GM13977 (cell line): ENCODE measurements at places on chromosomes 2 and 18.

DNA sequence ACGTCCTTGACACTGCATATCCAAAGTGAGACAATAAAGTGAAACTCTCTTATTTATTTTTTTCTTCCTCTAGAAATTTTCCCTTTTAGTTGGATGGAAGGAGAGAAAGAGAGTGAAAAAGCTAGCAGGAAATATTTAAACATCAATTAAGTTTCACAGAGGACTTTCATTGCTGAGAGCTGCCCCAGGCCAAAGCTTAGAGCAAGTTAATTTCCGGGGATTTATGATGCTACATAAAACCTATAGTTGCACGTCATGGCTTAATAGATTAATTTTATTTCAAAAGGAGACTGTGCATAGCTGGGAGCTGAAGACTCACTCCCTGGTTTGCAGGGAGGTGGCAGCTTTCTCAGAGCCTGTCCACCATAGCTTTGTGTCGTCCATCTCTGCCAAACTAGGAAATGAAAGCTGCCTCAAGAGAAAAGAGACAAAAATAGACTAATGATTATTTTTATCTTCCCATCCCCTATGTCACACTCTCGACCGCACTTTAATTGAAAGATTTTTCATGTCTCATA is 323.3 kb upstream of the RAB6C start:
- no peak for DNase-seq

- no peak for DNase-seq
These were observed 44.7 kb downstream of the MARCO start for GRCh38 chr2:118986738-118987137.

GRCh38 chr2:68849579-68850030 is 21.6 kb downstream of the BMP10 start:
- no peak for DNase-seq

GRCh38 chr2:70181363-70181956 is 9.4 kb downstream of the C2orf42 start:
- DNase-seq = no peak

DNA sequence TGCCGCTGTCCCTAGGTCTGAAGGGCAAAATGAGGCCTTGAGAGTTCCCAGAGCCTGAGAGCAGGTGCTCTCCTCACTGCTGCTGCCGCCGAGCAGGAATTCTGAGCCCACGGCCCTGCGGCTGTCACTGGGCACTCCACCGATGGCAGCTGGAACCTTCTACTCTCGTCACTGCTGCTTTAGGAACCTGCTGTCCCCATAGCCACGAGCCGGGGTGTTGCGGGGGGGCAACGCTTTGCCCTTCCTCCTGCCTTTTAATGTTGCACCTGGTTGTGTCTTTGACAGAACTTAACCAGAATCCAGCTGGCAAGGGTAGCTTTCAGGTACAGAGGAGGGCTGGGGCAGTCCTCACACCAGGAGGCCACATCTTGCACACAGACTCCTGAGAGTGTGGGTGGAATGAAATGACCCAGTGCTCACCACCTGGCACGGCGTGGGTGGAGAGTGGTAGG is 32.3 kb downstream of the NCK2 start:
- no peak for DNase-seq

DNA sequence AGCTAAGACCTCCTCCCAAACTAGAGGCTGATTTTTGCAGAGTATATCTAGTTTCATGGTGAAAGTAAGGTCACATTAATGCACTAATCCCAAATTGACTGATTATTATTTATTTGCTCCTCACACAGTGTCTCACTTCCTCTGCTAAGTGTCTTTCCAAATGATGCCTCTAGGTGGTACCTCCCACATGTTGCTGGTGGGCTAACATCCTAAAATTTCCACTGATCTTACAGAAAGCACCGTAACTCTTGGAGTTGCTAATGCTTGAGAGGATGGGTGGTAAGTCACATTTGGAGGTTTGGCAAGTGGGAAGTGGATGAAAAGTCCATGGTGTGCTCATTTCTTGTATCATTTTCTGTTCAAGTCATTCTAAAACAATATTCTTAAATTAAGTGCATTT is 428.7 kb upstream of the GYPC start:
- DNase-seq = no peak

- DNase-seq = no peak
These were observed 16.2 kb downstream of the PSTPIP2 start for GRCh38 chr18:46055838-46056230.

GRCh38 chr2:96591054-96591453 is 47.1 kb downstream of the KANSL3 start:
- DNase-seq = no peak

DNA sequence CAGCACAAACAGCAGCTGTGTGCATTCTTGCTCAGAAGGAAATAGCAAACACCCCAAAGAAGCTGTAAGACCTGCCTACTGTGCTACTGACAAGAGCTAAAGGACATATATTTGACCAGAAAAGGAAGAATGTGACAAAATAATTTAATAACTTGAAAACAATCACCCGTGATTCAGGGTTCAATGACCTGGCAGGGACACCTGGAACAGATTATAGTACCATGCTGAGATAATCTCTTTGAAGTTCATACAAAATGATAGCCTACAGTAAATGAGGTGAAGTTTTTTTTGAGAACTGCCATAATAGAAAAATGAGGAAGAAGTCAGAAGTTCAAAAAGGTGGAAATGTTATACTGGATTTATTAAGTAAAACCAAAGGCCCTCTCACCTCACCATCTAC is 324.8 kb upstream of the GULP1 start:
- DNase-seq = no peak

DNA sequence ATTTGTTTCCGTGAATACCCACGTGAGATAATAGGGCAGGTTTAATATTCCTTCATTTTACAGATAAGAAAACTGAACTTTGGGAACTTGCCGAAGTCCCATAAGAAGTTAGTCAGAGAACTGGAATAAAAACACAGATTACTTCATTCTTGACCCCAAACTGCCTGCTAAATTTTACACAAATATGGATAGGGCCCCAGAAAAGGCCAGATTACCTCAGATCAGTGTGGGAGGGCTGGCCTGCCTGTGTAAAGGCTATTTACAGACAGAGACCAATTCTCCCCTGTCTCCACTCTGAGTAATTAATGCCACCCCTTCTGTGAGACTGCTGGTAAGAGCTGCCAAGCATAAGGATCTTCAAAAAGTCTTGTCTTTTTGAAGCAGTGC is 139.2 kb downstream of the MGAT5 start:
- DNase-seq = no peak

DNA sequence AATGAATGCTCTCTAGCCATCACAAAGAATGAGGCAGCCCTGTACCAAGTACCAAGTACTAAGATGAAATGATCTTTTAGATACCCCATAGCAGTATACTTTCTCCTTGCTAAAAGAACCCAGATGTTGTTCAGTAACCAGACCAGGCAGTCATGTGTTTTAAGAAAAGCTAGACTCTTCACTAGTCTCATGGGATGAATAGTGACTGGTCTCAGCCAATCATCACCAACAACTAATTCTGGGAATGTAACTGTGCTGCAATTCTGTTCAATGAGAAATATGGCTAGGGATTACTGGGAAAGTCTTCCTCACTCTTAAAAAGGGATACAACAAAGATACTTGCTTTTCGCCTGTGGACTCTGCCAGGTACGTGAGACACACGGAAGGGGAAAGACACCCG is 29.5 kb downstream of the MBOAT2 start:
- DNase-seq = no peak

DNA sequence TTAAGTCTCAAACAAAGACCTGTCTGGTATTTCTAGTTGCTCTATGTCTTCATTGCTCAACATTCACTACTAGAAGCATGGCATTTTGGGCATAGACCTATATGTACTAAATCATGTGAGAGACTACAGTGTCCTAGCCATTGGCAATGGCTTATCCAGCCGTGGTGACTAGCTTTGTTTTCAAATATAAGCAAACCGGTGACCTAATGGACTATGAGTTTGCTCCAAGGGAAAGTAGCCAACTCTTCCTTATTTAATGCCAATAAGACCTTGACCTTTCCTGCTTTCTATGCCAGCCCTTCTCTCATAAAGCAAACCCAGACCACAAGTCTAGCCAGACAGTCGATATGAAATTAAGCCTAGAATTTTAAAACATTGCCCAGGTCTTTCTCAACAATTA is 113.7 kb upstream of the CREB1 start:
- DNase-seq = no peak

DNA sequence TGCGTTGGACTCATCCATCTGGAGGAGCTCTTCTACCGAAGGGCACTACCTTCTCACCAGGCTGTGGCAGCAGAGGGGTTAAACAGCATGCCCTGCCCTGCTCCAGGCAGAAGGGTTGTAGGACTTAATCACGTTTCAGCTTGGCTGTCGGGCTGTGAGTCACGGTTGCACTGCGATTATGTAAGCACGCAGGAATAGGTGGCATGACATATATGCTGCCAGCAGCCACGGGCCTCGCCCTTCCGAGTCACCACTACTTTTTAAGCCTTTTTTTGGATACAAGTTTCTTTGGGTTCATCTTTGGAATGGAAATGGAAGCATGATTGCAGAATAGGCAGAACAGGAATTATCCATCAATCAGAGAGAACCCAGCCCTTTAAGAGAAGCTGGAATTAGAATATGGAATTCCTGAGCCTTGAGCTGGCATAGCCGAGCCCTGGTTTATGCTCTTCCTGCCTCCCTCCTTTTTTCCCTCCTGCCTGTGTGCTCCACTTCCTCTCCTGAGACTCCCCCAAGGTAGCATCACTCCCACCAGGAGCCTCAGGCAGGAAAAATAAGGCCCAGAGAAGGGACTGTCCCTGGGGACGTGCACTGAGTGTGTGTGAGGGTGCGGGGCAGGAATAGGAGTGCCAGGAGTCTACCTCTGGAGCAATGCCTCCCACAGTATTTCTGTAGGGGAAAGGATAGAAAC is 86.8 kb downstream of the SEMA4F start:
- no peak for DNase-seq

DNA sequence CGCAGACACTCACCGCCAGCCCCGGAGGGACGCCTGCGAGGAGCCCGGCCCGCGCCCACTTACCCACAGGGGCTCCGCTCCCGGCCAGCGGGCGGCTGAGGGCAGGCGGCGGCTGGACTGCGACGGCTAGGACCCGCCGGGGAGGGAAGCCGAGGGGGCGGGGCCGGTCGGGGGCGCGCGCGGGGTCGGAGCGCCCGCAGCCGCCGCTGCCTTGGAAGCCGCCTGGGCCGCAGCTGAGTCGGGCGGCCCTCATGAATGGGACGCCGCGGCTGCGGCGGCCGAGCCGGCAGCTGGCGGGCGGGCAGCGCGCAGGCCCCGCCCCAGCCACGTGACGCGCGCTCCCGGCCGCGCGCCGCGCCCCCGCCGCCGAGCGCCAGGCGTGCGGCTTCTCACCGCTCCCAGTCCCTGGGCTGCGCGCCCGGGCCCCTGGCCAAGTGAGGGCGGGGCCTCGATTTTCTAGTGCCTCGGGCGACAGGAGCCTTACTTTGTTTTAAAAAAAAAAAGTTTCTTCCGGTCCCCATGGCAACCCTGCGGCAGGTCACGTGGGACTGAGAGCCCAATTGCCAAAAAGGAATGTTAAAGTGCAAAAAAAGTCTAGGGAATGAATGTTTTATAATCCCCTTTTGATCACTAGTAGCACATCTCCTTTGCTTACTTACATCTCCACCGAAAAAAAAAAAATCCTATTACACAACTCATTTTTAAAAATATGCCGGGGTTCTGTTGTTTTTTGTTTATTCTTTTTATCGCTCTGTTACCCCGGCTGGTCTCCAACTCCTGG is at the start of gene LPIN2:
Gene LPIN2, minus strand, starts transcription at position 121 of the 781 bp plus-strand sequence. CDS start 52,304 bp downstream, outside the sequence.
- peak; percentile 98 for DNase-seq

DNA sequence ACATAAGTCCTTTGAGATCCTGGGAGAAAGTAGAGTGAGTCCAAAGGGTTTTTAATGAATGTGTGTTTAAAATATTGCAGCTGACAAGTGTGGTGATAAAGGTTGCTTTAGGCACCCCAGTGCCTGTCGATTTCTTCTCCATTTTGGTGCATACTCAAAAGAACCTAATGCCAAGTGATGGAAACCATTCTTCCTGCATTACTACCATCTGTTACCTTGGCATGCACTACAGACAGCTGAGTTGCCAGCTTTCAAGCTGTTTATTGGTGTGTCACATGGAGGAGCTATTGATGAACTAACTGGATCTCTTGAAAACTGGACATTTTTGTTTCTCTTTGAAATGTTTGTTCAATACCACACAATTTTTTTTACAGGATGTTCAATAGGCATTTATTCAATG is 350.0 kb downstream of the AKAIN1 start:
- DNase-seq = no peak

GRCh38 chr2:7145707-7146106 is 228.5 kb downstream of the RNF144A start:
- DNase-seq = no peak

DNA sequence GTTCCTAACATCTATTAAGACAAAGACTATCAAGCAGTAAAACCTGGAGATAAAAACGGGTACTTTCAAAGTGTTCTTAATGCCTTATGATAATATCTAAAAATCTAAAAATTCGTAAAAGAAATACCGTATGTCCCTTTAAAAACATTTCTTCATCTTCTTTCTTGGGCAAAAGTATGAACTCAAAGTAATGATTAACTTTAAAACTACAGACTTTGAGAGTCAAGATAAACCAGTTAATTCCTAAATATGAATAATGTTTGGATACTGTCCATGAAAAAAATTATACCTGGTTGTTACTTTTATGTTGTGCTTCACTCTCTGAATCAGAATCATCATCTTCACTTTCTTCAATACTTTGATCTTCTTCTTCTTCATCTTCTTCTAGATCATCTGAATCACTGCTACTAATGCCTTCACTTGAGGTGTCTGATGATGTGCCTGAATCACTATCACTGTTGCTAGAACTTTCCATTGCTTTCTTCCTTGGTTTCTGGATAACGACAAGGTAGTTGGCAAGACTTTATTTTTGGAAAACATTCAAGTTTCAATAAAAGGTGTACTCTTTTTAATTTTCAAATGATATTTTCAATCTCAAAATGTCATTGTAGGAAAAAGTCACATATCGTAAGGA is 152.3 kb upstream of the WDSUB1 start:
- DNase-seq = no peak

- DNase-seq = no peak
These were observed 17.4 kb downstream of the KIF3C start for GRCh38 chr2:25964891-25965290.

DNA sequence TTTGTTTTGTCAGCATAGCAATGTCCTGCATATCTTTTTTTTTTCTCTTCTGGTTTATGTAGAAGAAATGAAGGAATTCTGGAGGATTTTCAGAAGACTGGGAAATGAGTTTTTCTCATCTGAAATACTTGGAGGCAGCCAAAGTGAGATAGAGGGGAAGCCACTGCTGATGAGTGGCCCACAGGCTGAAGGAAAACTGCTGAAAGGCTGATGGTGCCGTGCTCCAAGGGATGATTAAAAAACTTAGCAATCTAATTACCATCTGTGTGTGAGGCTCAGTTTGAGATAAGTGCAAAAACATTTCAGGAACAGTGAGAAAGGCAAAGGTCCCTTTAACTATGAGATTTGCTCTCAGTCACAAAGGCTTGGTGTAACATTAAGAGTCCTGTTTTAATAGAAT is 98.5 kb downstream of the EVA1A start:
- no peak for DNase-seq

- DNase-seq = peak; percentile 8
These were observed at the start of gene UPP2 for GRCh38 chr2:158101384-158101926. Gene UPP2 (plus strand): TSS chr2:158101876. CDS start chr2:158102064, 188 bp downstream.

- no peak for DNase-seq
These were observed 12.5 kb upstream of the POLR1B start for GRCh38 chr2:112529757-112530156.
